ENCODE measurements at places on chromosomes 2 and 18. TPM values are rescaled to one million over a fixed set of nuclear protein-coding genes. Genes with fewer than 3 reads are reported as not detected.
A peak's percentile ranks its signal among the peaks of the same experiment; 100 is the strongest.

HIBCH gene
- 22.9 TPM for total RNA-seq

- DNase-seq = no peak
Observed at GRCh38 chr18:12722731-12723130, 19.9 kb downstream of the PSMG2 start.

DNA sequence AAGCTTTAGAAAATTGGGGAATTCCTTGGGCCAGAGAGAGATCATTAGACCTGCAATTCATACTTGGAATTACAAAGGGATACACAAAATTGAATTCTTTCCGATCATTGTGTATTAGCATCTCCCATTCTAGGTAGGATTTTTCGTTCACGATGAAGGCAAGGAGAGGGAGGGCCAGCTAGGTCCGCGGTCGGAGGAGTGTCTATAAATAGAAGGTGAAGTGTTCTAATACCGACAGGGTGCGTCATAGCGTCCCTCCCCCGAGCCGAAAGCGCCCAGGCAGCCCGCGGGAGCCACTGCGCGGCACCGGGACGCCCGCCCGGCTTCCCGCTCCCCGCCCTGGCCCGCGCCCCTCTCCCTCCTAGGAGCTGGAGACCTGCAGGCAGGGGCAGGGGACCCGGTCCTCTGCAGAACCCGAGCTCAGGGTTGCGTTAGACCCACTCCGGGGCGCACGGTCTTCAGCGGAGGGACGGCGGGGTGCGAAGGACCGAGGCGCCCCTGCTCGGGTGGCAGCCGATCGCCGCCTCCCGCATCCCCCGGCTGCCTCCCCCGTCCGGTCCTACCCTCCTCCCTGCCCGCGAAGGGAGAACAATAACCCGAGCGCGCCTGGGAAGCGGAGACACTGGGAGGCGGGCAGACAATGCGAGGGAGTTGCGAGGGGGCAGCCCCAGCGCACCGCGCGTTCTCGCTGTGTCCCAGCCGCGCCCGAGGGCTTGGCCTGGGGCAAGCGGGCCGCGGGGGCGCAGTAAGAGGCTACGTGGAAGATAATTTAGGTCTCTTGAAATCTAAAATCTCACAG lies 114.2 kb upstream of the SERTAD2 start:
- peak; percentile 93 for DNase-seq

GRCh38 chr18:46071653-46072375 lies at the start of gene PSTPIP2:
Gene PSTPIP2 (minus strand): TSS chr18:46072260. CDS start chr18:46072188, 72 bp downstream.
- peak; percentile 91 for DNase-seq

UGT1A7 gene
- 8.0 TPM for total RNA-seq

- DNase-seq = no peak
Observed at GRCh38 chr2:8162552-8162951, 519.3 kb upstream of the ID2 start.

SERPINB13 gene
- 16.3 TPM for total RNA-seq

GCG gene
- total RNA-seq = not detected

VAMP5 gene
- 24.1 TPM for total RNA-seq

GRCh38 chr18:74980669-74981068 lies 228.3 kb downstream of the PTGR3 start:
- DNase-seq = no peak

SRD5A2 gene
- total RNA-seq = not detected

Data from suprapubic skin (tissue), 4 donors.